ENCODE measurements at places on chromosomes 5 and 9.
A peak's percentile ranks its signal among the peaks of the same experiment; 100 is the strongest.

- no peak for DNase-seq
Observed at GRCh38 chr5:171682801-171683200, 102.8 kb upstream of the SMIM23 start.

DNA sequence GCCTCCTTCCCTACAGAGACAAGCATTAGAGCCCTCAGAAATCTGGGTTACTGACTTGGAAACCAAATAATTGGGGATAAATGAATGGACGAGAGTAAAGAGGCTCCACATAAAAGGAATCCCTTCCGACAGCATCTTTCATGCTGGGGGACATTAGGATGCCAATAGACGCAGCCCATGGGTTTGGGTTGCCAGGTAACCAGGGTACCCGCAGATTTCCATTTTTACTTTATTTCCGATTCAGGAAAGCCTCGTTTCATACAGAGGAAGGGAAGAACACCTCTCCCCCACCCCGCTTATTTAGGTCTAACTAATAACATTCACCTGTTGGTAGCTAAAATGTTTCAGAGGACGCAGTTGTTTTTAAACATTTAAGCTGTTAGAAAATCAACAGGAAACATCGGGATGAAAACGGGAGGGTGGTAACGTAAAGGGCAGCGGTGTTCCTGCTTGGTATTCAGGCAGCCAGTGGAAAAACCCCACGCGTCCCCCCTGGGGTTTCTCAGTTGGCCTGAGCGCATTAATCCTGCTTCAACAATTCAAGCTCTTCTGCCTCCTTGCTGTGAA lies 179.5 kb downstream of the YTHDC2 start:
- no peak for DNase-seq

GRCh38 chr9:112665347-112665746 lies 52.6 kb downstream of the INIP start:
- peak; percentile 41 for DNase-seq

DNA sequence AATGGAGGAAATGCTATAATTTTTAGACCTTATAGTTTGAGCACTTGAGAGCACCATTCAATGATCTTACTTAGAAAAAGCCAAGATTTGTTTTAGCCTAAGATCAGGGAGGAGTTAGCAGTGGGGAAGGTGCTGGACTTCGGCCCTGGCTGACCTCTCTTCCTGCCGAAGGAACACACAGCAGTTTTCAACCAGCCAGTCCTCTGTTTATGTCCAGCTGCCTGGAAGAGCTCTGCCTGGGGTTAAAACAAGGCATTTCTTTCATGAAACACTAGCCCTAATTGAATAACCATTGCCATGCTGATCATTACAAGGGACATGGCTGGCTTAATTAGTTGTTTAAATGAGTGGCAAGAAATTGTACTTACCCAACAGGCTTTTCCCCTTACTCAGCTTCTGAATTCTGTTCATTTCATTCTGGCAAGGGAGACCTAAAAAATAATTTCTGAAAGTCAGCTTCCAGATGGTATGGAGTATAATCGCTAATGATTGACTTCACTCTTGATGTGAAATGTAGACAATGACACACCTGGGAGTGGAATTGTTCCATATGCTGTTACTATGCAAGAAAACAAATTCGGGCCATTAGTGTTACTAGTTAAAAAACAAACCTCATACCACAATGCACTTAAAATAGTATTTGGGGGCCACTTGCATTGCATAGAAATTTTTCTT lies 514.2 kb downstream of the SPOCK1 start:
- DNase-seq: no peak

GRCh38 chr5:180816608-180817534 lies 14.3 kb upstream of the MGAT1 start:
- DNase-seq: peak; percentile 69

DNA sequence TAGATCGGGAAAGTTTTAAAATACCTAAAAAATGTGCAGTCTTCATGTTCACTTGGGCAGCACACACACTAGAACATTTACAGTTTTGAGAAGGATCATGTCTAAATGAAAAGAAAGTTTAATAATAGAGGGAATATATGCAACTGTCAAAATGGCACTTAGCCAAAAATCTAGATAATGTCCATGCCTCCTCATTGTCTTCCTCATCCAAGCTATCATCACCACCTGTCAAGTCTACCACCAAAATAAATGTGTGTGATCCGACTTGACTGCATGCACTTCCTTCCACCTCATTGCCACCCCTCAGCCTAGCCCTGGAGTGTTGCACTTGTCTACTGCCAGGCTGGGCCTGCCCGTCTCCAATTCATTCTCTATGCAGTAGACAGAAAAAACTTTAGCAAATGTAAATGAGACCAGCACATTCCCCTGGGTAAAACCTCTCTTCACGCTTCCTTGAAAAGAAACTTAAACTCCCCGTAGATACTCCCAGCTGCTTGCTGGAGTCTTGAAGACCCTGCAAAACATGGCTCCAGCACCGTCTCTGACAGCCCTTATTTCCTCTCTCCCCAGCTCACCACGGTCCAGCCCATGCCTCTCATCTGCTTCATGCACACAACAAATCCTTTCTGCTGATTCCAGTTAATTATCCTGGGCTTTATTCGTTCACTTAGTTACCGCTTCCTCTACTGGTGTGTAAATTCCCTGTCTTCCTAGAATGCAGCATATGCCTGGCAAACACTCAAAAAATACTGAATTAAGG lies 66.9 kb downstream of the FANCC start:
- peak; percentile 29 for DNase-seq

GRCh38 chr5:3836528-3836927 lies 240.9 kb downstream of the IRX1 start:
- DNase-seq: no peak

DNA sequence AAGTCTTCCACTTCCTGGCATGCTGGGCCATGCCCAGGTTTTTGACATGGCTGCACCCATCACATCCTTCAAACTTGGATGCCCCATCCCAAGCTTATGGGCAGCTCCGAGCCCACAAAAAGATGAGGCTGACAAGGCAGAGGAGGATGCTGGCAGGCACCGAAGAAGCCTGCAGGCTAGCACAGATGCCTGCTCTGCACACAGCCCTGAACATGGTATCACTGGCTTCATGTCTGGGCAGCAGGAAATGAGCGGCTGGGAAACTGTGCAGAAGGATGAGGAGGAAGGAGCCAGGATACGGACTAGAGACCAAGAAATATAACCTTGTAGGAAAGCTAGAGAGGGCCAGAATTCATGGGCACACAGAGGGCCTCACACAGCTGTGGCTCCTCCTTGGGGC lies 14.8 kb downstream of the CAMK2A start:
- DNase-seq: no peak

- DNase-seq: peak; percentile 41
Observed at GRCh38 chr9:128419061-128419925, 1.4 kb upstream of the CERCAM start.

GRCh38 chr5:113140837-113141671 lies 164.5 kb downstream of the DCP2 start:
- DNase-seq: peak; percentile 91

DNA sequence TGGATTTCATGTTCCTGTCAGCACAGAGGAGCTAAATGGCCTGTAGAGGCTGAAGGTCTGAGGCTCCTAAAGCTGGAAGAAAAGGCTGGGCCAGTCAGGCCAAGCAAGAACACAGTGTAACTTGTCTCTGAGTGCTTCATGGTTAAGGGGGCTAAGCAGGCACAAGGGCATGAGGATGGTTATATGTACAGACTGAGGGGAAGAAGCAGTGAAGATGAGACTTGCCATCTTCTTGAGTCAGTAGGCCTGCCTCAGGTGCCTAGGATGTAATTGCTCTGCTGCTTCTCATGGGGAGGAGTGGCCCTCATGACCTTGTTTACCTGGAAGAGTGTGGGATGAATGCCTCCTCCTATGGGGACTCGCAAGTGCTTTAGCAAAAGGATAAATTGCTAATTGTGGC lies 8.7 kb upstream of the PSMD5 start:
- DNase-seq: no peak

GRCh38 chr5:79471556-79471955 lies 42.4 kb downstream of the HOMER1 start:
- DNase-seq: no peak

GRCh38 chr5:1667648-1668140 lies 131.9 kb downstream of the MRPL36 start:
- no peak for DNase-seq

DNA sequence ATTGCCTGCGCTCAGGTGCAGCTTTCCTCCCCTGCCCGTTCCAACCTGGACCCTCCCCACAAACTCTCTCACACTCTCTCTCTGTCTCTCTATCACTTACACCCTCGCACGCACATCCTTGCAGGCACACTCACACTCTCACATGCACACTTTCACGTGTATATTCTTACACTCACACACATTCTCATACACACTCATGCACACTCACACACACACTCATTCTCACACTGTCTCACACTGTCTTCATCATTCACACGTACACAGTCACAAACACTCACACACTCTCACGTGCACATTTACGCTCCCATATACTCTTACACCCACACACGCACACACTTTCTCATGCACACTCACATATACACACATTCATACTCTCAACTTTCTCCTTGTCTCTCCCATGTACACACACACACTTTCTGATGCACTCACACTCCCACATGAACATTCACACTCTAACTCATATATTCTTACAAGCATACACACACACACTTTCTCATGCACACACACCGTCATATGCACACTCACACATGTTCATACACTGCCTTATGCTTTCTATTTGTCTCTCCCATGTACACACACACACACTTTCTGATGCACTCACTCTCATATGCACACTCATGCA lies 229.3 kb downstream of the SNX18 start:
- no peak for DNase-seq

- no peak for DNase-seq
Observed at GRCh38 chr5:80213466-80213865, 42.4 kb downstream of the SERINC5 start.

GRCh38 chr5:148810823-148811222 lies 15.6 kb upstream of the ADRB2 start:
- DNase-seq: no peak

DNA sequence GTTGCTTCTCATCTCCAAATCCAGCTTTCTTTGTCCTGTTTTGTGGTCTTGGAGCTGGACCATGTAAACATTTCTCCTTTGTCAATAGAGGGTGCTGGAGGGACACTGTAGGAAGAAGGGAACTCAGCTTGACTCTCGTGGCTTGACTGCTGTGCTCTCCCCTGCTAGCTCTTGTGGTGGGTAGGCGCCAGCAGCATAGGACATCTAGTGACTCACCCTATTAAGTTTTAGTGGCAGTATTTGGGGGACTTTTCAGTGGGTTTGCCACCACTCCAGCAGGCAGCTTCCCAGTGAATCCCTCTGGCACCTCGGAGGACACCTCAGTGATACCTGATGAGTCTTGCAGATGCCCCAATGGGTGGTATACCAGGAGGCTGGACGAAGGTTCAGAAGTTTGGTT lies 97.8 kb downstream of the TSSK1B start:
- peak; percentile 61 for DNase-seq

GRCh38 chr9:99093492-99093791 lies 11.5 kb upstream of the TGFBR1 start:
- DNase-seq: no peak

DNA sequence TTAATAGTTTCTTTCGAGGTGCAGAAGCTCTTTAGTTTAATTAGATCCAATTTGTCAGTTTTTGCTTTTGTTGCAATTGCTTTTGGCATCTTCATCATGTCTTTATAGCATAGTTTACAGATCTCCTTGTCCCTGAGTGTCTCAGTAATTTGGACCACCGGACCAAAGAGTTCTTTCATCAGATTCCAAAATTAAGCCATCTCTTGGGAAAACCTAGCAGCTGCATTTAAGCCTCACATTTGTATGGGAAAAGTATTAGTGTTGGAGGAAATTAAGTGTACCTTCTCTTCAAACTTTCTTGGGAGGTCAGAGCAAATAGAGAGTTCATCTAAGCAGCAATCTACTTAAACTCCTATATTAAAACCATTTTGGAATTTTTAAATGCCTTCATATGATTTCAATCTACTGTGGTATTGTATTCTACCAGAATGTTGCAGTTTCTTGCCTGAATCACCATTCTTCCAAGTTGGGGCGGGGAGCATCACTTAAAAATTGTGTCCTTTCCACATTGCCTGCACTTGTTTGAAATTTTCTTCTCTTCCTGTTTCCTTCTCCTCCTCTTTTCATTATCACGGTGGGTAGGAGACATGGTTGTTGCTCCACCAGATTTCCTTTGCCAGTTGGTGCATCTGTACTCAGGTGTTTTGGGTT lies 97.3 kb upstream of the DAB2 start:
- DNase-seq: peak; percentile 52

- DNase-seq: peak; percentile 96
Observed at GRCh38 chr9:21576331-21577189, 94.4 kb upstream of the IFNE start.

DNA sequence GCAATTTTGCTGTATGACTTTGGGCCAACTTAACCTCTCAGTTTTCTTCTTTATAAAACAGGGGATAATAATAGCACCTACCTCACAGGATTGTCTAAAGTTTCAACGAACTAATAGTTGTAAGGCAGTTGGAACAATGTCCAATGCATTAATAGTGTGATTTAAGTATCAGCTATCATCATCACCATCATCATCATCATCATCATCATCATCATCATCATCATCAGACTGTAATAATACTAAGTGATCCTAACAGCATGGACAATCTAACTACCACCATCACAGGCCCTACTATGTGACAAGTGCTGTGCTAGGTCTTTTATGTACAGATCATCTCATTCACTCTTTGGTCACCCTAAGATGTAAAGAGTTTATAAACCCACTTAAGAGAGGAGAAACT lies 196.0 kb downstream of the MAPKAP1 start:
- DNase-seq: no peak

DNA sequence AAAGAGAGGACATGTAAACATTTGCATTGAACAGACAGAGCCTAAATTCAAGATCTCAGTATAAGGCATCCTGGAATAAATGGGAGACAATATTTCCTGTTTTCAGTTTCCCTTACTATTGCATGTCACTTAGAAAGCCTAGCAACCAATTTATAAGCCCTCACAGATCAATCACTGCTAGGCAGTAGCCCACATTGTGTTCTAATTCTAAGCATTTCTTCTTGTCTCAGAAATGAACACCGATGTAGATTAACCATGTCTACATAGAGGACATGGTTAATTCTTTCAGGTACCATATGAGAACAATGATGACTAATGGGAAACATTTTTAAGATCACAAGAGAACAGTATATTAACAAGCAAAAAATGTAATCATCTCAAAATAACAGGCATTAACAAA lies 79.6 kb upstream of the HMHB1 start:
- no peak for DNase-seq

- no peak for DNase-seq
Observed at GRCh38 chr9:100689635-100690034, 111.8 kb downstream of the CAVIN4 start.

DNA sequence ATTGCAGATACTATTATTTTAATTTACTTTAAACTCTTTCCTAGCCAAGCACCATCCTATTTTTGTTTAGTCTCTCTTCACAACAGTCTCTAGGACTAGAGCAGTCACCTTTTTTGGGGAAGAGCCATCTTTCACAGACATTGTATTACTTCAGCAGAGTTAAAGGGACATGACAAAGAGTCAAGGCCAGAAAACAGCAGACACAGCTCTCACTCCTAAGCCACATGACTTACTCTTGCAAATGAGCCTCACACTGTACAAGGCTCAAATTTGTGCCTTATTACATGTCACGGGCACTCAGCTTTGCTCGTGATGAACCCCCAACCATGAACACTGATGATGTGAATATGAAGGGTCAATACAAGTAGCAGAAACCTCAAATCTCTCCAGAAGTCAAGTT lies 104.3 kb downstream of the ZNF608 start:
- DNase-seq: no peak

GRCh38 chr5:176774216-176775171 lies 35.9 kb upstream of the UNC5A start:
- DNase-seq: no peak

- peak; percentile 53 for DNase-seq
Observed at GRCh38 chr9:19049917-19050636, 850 bp downstream of the RRAGA start.

GRCh38 chr9:36187414-36187813 lies 3.3 kb upstream of the CLTA start:
- peak; percentile 96 for DNase-seq

Measured in fibroblast of upper back skin (primary cell).